ENCODE measurements at places on chromosomes 1 and 21.

GRCh38 chr1:220217383-220217988 is 54.8 kb downstream of the RAB3GAP2 start:
- no peak for DNase-seq

DNA sequence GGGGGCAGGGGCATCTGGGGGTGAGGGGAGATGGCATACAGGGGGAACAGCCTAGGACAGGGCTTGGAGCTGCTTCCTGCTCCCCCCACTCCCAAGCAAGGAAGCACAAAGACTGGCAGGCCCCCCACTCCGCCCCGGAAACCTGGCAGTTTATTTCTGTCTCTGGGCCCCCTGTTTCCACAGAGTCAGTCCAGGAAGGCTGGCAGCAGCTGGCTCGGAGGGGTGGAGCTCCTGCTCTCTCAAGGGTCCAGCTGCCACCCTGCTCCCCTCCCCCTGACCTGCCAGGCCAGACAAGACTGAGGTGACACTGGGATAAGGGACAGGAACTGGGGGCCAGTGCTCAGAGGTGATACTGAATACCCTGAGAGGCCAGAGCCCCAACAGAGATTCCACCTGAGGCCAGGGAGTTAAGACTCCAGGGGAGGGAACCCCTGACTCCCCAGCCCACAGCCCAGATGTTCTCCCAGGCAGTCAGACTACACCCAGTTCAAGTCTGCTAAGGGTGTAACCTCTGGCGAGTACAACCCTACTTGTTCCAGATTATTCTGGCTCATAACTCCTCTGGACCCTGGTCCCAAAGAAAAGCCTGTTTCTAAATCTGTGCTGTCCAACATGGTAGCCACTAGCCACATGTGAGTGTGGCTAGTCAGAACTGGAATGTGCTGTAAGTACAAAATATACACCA is 26.3 kb downstream of the AHDC1 start:
- DNase-seq: no peak

GRCh38 chr1:48495166-48495565 is 23.2 kb upstream of the SPATA6 start:
- no peak for DNase-seq

DNA sequence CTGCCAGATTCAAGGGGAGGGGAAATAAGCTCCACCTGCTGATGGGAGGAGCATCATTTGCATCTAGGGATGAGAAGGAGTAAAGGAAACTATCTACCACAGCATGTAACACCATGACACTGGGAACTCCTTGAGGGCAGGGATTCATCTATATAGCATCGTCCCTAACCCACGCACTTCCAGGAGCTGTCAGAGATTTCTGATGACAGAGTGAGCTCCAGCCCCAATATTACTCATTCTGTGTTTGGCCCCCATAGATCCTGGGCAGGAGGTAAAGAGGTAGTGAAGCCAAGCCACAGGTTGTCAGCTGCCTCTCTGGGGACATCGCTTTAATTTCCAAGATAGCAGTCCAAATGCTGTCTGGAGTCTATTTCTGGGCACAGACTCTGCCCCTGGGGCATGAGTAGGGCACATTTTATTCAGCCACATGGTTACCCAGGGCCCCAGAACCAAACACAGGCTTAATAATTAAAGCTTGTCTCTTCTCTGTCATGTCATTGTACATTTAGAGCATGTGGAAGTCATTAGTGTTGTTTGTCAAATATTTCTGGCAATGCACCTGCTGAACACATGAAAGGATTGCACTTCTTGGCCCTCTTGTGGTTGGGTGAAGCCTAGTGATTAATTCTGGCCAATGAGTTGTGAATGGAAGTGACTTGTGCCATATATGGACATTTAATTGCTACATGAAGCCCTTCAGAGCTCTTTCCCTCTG is 105.9 kb upstream of the POU3F1 start:
- DNase-seq: no peak

- DNase-seq: no peak
Measured at GRCh38 chr1:37100310-37100709, 66.0 kb upstream of the GRIK3 start.

All from GOT3 (cell line).